ENCODE measurements at places on chromosomes 3 and 15.

GRCh38 chr15:77599899-77600298 lies 32.8 kb downstream of the LINGO1 start:
- DNase-seq: no peak

GRCh38 chr3:139537361-139537760 lies 2.2 kb downstream of the RBP1 start:
- no peak for DNase-seq

GRCh38 chr3:192637803-192638202 lies 89.5 kb downstream of the FGF12 start:
- DNase-seq: no peak

- no peak for DNase-seq
Observed at GRCh38 chr3:110811050-110811449, 260.6 kb upstream of the NECTIN3 start.

DNA sequence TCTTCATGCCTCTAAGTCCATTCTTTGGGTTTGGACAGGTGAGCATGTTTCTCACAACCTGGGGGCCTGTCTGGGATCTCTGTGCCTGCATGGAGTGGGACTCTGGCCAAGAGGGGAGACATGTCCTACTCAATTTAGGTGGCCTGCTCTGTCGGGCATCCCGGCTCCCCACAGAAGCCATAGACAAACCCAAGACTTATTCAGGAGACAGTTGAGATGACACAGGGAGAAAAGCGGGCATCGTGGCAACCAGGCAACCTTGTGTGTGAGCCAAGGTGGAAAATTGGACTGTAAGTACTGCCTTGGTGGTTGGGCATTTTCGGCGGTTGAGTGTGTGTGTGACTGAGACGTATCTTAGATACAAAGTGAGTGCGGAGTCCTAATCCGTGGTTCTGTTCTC lies 40.5 kb downstream of the PPCDC start:
- DNase-seq: no peak

- DNase-seq: no peak
Observed at GRCh38 chr3:103056542-103056941, 621.7 kb downstream of the ZPLD1 start.

DNA sequence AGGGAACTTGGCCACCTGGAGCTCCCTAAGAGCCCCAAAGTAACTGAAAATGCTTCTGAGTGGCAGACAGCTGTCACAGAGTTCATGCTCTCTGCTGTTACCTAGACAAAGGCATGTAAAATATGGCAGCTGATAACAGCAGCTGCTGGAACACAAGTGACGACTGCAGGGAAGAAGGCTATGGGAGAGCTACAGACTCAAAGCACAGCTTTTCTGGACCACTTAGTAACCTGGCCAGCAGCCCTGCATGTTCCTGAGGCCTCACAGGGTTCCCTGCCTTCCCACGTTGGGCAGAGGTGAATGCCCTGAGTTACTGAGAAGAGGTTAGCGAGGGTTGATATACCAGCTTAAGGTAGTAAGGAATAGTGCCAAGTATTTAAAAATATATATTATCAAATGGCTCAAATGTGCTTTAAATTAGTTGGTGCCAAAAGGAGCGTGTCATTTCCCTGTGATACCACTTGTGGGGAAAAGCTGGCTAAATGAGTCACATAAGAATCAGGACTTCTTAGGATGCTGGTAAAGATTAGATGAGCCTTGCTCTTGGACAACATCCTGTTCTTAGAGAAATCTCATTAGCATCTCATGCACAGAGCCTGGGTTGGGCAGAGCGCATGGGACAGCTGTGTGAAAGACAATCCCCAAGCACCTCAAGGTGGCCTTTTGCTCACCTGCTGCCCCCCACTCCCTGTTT lies 76.4 kb upstream of the SCN5A start:
- DNase-seq: no peak

GRCh38 chr3:11523572-11524101 lies 120.1 kb downstream of the VGLL4 start:
- DNase-seq: no peak

DNA sequence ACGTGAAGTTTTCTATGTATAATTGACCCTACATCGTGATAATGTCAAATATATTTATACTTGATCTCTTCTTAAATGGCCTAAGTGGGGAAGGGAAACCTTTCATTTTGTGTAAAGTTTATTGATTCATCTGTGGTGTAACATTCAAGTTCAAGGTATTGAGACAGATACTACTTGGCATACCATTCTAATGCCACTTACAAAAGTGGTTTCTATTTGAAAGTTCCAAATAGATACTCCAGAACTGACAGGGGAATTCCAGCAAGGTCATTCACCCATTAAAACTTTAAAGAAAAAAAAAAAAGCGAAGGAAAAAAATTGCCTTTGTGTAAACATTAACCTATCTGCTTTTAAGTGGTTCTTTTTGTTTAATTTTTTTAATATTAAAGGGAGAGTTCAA lies 45.3 kb upstream of the MAP3K13 start:
- DNase-seq: no peak

DNA sequence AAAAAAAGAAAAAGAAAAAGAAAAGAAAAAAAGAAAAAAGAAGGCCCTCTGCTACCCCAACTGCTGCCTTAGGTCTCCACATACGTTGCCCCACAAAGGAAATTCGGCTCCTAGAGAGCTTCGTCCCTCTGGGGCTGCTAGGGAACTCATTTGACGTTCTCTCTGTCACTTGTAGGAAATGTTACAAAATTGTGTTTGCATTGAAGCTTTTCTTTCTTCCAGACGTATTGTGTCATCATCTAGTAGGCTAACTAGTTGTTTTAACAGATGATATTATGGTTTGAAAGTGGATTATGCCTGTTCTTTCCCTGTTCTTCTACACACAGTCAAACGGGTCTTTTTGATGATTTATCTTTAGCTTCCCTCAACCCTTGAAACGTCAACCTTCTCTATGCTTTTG lies 125.3 kb downstream of the BDH1 start:
- no peak for DNase-seq

GRCh38 chr3:72597756-72598195 lies 250.5 kb downstream of the SHQ1 start:
- no peak for DNase-seq

DNA sequence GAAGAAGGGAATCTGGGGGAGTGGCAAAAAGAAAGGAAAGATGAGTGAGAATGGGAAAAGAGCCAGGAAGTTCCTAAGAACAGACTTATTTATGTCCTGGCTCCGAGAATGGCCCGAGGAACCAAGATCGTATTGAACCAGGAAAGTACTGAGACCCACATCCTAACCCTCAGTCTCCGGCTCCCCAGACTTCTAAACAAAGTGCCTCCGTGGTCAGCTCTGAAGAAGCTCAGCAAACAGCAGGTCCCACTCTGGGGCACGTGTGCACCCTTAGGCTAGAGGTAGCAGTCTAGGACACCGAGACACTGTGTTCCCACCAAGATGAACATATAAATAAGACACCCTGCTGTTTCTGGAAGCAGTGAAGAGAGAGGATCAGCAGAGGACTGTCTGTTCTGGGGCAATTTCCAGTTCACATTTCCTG lies 307.4 kb downstream of the NTRK3 start:
- no peak for DNase-seq

DNA sequence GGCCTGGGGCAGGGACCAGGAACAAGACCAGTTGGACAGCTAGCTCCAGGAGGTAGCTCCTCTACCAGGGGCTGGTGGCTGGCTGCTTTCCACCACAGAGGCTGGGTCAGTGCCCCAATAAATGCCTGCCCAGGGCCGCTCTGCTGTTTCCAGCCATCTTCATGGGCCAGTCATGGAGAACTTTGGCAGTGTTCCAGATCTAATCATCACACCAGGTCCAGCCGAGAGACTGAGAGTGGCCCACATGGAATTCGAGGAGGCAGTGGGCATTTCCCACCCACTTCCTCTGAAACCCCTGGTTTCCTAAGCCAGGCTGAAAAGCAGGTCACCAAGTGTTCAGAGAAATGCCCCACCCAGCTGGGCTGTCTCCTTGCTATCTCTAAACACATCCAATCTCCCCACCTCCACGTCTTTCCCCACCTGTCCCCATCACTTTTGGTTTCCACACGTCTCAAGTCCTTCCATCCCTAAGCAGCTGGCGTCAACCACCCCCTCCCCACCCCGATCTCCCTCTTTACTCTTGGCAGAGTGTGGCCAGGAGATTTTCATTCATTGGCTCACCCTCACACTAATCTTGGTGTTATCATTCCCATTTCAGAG lies 190.0 kb upstream of the LINGO1 start:
- DNase-seq: no peak

DNA sequence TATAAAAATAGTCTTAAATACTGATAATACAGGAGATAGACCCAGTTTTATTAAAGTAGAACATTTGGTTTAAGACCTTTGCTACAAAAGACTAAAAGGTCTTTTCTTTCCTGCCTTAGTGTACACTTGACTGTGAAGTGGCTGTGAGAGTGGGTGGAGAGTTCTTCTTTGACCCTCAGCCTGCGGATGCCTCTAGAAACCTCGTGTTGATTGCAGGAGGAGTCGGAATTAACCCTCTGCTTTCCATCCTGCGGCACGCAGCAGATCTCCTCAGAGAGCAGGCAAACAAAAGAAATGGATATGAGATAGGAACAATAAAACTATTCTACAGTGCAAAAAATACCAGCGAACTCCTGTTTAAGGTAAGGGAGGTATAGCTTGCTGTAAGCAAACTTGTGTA lies 36.5 kb downstream of the OXNAD1 start:
- DNase-seq: no peak

- no peak for DNase-seq
Observed at GRCh38 chr3:189862385-189862998, 231.3 kb downstream of the TP63 start.

DNA sequence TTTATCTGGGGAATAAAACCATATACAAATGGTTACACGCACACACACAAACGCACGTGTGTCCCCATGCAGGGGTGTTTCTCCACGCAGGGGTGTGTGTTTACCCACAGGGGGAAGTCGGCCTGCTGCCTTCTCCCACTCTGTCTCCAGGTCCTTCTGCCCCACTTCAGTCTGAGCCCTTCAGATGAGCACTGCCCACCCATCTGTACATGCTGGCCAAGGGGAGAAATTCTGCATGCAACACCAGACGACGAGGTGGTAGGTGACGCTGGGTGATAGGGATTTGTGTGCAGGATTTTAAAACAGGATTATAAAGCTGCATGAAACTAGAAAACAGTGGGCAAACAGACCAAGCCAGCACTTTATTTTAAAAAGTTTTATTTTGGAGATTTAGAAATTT lies 122.5 kb downstream of the TJP1 start:
- no peak for DNase-seq

GRCh38 chr3:68483041-68483440 lies 449.3 kb downstream of the TAFA4 start:
- DNase-seq: no peak

- DNase-seq: no peak
Observed at GRCh38 chr3:11791339-11792200, 55.1 kb downstream of the TAMM41 start.

DNA sequence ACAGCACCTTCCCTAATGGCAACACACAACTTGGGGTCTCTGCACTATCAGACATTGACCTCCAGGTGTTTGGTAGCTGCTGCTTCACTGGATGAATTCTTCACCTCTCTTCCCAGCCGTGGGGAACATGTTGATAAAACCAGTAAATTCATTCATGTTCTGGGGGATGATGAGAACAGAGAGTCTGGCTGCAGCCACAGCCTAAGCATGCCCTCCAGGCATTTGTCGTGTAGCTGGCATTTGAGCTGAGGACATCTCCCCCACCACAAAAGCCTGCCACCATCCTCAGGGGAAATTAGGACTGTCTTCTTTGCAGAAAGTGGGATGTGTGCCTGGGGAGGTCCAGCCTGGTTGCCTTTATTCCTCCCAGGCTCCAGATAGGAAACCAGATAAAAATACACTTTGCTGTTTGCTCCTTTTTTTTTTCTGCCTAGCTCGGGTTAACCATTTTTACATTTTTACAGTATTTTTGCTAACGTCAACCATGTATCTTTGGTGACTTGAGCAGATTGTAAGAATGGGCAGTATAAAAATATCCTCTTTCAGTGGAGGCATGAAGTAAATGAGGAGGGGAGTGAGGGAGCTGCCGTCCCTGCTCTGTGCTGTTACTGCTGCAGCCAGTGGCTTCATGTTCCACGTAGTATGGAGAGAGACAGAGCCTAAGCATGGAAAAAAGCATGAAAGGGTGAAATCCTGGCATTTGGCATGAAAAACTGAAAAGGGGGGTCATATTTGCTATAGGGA lies 444.0 kb downstream of the EPHB1 start:
- no peak for DNase-seq

GRCh38 chr3:102165367-102165766 lies 269.4 kb upstream of the ZPLD1 start:
- no peak for DNase-seq

DNA sequence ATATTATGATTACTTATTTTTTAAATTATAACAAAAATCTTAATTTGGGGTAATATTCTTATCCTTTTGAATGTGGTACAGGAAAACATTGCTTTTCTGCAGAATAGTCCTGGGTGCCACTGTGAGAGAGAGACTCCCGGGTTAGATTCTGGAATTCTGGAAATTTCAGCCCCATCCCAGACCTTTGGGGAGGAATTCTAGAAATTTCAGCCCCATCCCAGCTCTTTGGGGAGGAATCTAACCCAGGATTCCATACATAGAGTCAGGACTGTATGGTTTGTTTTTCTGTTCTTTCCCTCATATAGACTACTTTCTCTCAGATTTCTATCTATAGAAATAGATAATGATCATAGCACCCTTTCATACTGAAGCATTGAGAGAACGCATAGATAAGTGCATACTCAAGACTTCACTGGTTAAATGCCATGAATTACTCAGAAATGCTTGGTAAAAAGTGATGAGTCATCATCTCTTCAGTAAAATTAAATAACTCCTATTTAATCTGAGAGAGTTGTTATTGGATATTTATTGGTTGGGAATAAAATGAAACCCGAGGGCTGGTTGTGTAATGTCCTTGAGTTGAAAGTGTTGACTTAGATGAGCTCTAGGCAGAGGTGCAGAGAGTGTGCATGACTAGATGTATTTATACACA lies 8.3 kb downstream of the EIF2AK4 start:
- no peak for DNase-seq

DNA sequence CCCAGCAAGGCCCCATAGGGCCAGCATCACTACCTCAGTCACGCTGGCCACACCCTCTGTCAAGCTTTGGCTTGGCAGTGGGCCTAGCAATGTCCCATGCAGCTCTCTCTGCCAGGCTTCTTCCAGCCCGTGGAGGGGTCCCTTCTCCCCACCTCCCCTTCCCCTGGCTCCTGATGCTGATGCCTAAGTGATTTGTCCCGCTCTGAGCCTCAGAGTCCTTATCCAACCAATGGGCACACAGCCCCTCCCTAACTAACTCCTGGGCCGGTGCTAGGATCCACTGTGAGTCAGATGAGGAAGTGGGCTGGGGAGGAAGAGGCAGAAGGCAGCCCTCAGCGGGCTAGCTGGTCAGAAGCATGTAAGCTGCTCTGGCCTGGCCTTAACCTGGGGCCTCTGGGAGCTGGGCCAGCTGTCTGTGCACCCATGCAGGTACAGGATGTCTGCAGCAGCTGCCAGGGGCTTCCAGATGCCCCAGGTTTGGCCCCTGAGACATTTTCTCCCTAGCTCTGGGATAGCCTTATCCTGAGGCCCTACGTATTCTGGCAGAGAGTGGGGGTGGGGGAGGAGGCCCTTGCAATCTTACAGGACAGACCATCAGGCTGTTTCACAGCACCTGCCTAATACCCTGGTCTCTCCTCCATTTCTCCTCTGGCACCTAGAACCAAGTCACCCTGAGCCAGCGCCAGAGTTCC lies 740 bp upstream of the ZBTB47 start:
- no peak for DNase-seq
